ENCODE measurements at places on chromosomes 1 and 21. TPM values are rescaled to one million over a fixed set of nuclear protein-coding genes. Genes with fewer than 3 reads are reported as not detected.
A peak's percentile ranks its signal among the peaks of the same experiment; 100 is the strongest.

- H3K4me3 ChIP-seq = peak overlapping the region; percentile 85
- H3K27me3 ChIP-seq = no peaks in the 10 kb centered on the region
- no peaks in the 10 kb centered on the region for H3K36me3 ChIP-seq
- H3K4me1 ChIP-seq = peaks cover 33% of the 10 kb centered on the region
- peak; percentile 98 for DNase-seq
Observed at GRCh38 chr21:31559368-31560119, 99.9 kb upstream of the SOD1 start.

Gene PHF13
- total RNA-seq = 28.9 TPM

Gene MRAP
- total RNA-seq = not detected

Gene PPIAL4G
- not detected for total RNA-seq

Gene ATP1A4
- total RNA-seq = not detected

All from osteocyte (in vitro differentiated cells).